NCI-H1105 treated with DMSO at 0.1 percent for 48 hours (cell line): ENCODE measurements at places on chromosomes 2 and 18.

DNA sequence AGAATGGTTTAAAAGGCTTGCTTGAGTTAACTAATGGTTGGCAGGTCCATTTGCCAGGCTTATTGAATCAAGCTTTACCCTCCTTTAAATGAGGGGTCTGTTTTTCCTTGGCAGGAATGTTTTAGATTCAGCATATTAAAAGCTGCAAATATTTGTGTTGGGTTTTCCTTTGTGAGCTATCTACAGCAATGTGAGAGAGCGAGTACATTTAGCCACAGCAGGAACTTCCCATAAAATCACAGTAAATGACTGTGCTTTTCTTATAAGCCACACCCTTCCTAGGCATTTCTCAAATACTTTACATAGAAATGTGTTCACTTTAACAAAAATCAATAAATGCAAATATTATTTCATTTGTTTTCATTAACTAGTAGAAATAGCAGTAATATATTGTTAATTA is 23.9 kb downstream of the CALCRL start:
- no peak for DNase-seq

GRCh38 chr2:131413148-131413747 is 49.3 kb upstream of the RAB6D start:
- DNase-seq, result peak; percentile 59

DNA sequence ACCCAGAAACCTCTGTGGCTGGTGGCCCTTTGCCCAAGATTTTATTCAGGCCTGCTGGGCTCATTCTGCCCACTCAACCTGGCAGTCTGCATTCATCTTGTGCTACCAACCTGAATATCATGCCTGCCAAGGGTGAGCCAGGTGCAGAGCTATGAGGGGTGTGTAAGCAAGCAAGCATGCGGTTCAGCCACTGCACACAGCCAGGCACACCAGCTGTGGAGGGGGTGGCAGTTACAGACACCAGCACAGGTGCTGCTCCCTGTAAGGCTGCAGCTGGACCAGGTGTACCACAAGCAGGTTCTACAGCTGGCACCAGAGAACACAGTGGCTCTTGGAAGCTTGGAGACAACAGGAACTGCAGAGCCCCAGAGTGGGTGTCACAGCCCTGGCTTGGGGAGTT is 633.2 kb downstream of the FBXO15 start:
- no peak for DNase-seq

GRCh38 chr2:26644188-26644835 is 3.1 kb upstream of the CIB4 start:
- DNase-seq, result no peak

- DNase-seq, result no peak
Observed at GRCh38 chr2:36734304-36734703, 37.8 kb downstream of the VIT start.

- DNase-seq, result no peak
Observed at GRCh38 chr2:228474466-228474865, 293.0 kb upstream of the SPHKAP start.

DNA sequence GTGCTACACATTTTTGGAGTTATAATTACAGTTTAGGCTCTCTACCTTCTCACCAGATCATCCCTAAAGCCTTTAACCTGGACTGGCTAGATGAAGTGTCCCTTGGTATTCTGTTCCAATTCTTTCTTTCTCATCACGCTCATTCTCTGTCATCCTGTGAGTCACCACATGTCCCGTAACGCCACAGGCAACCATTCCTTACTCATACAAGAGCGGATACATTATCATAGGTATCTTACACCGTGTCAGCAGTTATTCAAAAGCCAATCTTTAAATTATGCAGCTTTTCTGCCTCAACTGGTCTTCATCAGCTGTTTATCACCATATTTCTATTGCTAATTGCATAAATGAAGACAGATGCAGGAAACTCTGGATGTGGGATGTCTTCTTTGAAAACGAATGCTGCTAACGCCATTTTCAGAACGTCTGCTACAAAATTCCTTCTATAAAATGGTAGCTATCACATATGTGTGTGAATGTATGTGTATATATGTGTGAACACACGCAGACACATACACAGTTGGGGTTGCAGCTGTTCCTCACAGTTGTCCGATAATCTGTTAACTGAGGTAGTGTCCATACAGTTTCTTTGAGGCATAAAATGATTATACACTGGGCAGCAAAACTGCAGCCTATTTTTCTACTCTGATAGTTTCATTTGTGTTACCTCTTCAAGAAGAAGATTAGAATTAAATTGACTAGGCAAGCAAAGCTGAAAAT is 47.9 kb downstream of the EML6 start:
- DNase-seq, result no peak

DNA sequence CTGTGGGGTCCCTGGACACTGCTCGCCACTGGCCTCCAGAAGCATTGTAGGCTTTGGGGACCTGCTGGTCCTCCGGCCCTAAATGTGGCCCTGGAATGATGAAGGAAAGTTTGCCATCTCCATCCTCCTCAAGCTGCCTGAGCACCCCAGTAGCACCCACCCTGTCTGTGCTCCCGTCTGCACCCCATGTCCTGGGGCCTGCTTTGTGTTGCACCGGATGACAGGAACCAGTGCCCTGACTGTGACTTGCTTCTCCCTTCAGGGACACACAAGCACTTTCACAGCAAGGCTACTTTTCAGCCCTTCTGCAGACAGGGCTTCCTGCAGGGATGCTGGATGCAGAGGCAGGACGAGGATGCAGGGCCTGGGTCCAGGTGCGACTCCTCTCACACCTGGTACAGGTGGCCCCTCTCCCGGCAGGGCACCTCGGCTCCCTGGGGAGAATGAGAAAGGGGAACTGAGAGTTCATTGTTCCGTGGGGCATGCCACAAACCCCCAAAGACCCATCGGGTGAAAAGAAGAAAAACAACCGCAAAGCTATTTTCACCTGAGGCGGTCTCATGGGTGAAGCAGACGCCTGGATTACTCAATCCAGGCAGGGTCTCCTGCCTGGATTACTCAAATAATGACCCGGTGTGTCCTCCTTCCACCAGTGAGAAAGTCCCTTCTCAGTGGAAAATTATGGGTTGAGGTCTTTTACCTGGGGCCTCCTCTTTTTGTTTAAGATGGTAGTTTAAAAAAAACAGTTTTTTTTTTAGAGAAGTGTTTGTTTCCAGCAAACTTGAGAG is 74.9 kb downstream of the LONRF2 start:
- no peak for DNase-seq

DNA sequence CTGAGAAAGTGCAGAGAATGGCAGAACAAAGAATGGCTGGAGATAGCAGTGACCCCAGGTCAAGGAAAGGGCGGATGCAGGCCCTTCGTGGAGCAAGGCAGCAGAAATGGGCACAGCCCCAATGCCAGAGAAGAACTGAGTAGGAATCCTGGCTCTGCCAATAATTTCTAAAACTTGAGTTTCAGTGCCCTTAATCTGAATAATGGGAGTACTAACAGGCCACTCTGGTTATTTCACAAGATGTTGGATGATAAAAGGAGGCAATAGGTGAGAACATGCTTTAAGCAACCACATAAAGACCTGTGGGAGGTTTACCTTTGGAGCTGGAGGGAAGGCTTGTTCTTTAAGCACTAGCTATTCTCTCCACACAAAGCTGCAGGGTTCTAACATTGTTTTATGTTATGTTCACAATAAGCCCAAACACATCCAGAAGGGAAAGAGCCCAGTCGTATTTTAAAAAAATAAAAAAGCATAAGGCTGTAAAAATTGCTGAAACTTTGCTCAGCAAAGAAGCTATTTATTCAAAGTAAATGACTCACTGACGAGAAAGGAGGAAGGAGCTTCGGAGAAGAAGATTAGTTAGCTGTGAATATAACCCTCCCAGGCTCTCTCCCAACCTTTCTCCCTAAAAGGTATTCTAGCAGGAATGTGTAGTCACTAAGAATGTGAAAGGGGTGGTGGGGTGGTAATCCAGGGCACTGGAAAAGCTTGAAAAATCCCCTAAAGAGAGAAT is 470.2 kb downstream of the TXNL1 start:
- no peak for DNase-seq

- DNase-seq, result no peak
Observed at GRCh38 chr2:145408980-145409379, 889.1 kb upstream of the ZEB2 start.
